Kidney (tissue), 22 donors: ENCODE measurements at places on chromosomes 13 and 19. TPM values are rescaled to one million over a fixed set of nuclear protein-coding genes. Genes with fewer than 3 reads are reported as not detected.

DNA sequence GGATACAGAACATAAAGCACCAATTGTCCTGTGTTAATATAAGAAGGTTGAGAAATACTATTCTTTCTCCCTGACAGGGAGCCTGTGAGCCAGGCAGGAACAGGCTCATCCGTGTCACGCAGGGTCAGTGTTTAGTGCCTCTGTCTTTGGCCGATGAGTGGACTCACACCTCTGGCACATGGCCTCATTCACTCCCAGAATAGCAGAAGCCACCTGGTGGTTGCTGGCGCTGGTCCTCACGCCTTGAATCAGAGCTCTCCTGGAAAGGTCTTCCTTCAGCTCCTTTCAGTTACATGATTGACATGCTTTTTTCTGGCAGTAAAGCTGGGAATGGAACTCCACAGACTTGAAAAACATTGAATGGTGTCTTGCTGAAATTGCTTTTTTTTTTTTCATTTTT, 28.1 kb upstream of the SIAH3 start:
- DNase-seq = peak; percentile 71

DNA sequence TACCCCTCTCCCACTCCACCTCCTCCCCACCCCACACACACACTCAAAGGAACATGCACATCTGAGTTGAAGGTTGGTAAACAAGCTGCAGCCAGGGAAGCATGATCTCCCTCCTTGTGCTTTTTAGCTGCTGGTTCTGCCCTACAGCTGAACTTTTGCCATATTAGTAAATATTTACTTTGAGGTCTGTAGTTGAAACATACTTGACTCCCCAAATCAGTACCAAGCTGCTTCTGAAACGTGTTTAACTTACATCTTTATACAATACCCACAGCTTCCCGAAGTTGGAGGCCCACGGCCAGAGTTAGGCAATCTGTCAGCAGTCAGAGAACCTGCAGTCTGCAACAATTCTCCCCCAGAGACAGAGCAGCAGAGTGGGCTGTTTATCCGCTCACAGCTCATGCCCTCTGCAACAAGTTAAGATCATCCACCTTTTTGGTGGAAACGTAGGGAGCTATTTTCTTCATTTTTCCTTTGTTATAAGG, 1.5 kb upstream of the PCDH20 start:
- no peak for DNase-seq

FAM216B gene
- total RNA-seq = 0.09 TPM

GRCh38 chr13:72145383-72145782, 278.4 kb upstream of the DACH1 start:
- DNase-seq = no peak

- DNase-seq = no peak
Observed at GRCh38 chr19:1863328-1863637, at the start of gene KLF16. Gene KLF16, minus strand, starts transcription at chr19:1863579. Its CDS starts 82 bp downstream, at chr19:1863497.

GRK1 gene
- not detected for total RNA-seq

APOC1 gene
- total RNA-seq = 11.8 TPM

CSNK1G2 gene
- total RNA-seq = 66.2 TPM

ETV2 gene
- 0.38 TPM for total RNA-seq

GRCh38 chr13:58119351-58119750, 487.8 kb downstream of the PCDH17 start:
- DNase-seq = no peak

ELANE gene
- total RNA-seq = 0.85 TPM

DNA sequence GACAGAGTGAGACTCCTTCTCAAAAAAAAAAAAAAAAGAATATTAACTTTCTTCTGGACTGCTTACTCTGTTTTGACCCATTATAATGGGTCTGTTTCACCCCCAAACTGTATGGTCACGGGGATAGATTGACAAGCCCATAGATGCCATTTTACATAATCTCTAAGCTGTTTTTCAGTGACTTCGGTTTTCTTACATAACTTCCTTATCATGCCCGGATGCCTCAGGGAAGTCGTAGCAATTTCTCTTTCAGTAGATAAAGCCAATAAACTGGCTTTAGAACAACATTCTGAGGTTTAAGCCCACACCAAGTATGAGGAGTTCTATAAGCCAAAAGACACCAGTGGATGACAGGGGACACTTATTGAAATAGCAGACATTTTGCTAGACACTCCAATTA, 5.9 kb upstream of the ZNF254 start:
- no peak for DNase-seq

DNA sequence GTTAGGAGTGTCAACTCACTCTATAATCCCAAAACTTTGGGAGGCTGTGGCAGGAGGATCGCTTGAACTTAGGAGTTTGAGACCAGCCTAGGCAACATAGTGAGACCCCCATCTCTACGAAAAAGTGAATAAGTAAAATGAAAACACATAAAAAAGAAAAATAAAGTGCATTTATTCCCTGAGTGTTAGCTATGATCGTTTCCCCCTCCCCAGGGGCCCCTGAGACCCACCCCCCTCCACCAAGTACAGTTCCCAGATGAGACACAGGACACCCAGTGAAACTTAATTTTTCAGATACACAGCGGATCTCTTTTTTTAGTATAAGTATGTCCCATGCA, 28.6 kb upstream of the NANOS3 start:
- peak; percentile 48 for DNase-seq

U2AF2 gene
- 161 TPM for total RNA-seq

GRCh38 chr13:113971471-113972231, 2.2 kb downstream of the C13orf46 start:
- no peak for DNase-seq

HSD17B14 gene
- 5.2 TPM for total RNA-seq

DNA sequence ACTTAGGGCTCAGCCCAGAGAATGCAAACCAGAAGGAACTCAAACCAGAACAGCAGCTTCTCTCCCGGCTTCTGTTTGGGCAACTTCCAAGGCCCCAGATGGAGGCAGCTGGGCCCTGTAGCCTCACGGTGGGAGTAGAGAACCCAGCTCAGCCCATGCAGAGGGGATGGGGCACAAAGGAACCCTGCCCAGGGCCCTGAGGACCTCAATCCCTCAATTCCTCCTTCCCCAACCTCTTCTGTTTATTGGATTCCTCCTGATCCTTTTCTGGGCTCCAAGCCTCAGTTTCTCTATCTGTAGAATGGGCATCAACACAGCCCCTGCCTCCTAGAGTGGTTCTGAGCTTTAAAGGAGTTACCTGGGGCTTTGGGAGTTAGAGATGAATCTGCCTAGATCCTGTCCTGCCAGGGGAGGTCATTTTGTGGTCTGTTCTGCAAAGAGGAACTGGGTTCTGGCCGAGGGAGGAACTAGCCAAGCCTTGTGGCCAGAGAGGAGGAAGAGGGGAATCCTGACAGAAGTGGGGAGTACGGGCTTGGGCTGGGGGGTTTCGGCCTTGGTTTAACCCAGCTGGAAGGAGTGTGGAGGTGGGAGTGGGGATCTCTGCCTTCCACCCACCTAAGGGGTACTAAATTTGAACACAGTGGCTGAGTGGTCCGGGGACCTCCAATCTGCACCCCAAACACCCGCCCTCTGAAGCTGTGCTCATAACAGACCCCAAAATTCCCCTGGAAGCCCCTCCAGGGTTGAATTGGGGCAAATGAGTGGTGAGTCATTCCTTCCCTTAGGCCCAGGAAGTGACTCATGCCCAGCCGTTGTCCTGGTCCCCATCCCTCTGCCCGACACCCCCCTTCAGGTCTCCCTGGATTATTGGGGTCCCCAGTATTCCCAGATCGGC, 2.7 kb downstream of the ADGRE5 start:
- DNase-seq = no peak
